ENCODE measurements at places on chromosomes 7 and 10.

- DNase-seq, result no peak
Observed at GRCh38 chr7:25189197-25189596, 39.1 kb downstream of the NPVF start.

DNA sequence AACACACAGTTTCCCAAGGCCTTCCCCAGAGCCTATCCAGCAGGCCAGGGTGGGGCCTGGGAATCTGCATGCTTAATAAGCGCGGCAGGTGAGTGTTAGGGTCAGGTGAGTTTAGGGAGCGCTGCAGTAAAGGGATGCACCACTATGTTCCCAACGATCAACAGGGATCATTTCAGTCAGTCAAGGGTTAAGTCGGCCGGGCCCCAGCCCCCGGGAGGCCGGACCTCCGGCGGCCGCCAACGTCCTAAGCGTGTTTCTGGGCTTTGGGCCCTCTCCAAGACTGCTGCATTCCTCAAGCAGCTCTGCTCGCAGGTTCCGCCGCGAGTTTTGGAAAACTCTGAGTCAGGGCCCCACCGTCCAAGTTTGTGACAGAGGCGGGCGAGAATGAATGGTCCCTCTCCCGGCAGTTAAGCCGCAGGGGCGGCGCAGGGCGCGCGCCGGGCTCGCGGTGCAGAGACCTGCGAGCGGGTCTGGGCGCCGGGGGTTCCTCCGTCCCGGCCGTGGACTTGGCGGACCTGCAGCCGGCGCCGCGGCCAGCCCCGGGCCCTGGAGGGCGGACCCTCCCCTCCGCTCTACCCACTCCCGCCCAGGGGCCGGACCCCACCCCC lies 81.6 kb downstream of the ARHGAP22 start:
- no peak for DNase-seq

DNA sequence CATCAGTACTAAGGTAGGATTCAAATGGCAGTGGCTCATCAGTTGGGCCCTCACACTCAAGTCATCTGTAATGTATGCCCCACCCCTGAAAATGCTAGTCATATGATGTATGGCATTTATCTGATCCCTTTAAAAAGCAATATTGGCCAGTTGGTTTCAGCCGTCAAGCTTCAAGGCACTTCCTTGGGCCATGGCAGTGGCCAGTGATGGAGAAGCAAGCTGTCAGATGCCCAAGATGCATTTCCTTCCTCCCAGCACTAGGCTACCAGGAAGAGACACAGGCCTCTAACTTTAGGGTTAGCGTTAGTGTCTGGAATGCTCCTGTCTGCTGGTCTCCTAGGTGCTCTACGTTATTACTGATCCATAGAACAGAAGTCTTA lies 64.1 kb downstream of the PIK3AP1 start:
- DNase-seq, result peak; percentile 34

DNA sequence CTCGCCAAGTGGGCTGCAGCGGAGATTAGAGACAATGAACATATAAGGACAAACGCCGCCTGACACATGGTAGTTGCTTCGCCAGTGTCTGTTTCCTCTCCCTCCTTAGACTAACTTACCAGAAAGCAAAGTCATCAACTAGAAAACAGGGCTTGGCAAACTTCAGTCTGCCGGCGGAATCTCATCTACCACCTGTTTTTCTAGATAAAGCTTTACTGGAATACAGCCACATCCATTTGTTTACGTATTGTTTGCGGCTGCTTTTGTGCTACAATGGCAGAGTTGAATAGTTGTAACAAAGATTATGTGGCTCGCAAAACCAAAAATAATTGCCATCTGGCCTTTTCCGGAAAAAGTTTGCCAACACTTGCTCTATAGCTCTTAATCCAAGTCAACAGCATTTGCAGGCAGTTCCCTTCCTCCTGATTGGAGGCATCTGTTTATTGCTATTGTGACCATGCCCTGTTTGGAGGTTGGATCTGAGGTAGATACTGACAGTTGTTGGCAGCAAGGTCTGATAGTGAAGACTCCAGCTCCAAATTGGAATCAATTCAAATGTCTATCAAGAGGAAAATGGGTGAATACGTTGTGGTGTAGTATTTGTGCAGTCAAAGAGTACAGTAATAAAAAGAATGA lies 260.6 kb downstream of the POU6F2 start:
- DNase-seq, result no peak

GRCh38 chr7:127770885-127771284 lies 118.9 kb downstream of the SND1 start:
- no peak for DNase-seq

- no peak for DNase-seq
Observed at GRCh38 chr10:43299579-43299978, 32.7 kb upstream of the RASGEF1A start.

- DNase-seq, result no peak
Observed at GRCh38 chr7:7522421-7522820, 13.3 kb downstream of the COL28A1 start.

- DNase-seq, result no peak
Observed at GRCh38 chr7:102072636-102073209, 213.9 kb upstream of the SH2B2 start.

- no peak for DNase-seq
Observed at GRCh38 chr10:61733358-61733940, 70.7 kb downstream of the CABCOCO1 start.

GRCh38 chr10:110486680-110487410 lies 10.9 kb upstream of the DUSP5 start:
- no peak for DNase-seq

DNA sequence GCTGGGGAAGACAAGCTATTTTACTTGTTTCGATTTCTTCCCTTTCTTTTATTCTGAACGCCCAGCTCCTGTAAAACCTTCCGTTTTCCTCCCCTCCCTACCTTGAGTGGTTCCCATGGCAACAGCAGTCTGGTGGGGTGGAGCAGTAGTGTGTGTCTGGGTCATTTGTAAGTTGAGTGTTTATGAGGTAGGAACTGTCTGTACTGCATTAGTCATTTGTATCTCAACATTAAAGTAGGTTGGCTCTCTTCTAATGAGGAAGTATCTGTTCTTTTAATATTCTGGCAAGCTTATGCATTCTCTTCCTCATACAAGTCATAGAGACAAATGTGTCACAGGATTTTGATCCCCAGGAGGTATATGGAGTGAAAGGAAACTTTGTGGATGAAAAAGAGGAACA lies 85.3 kb upstream of the CCDC6 start:
- DNase-seq, result peak; percentile 27

GRCh38 chr10:288316-289200 lies 153.3 kb downstream of the ZMYND11 start:
- DNase-seq, result no peak

GRCh38 chr10:3402187-3402751 lies 229.7 kb upstream of the PITRM1 start:
- DNase-seq, result no peak

GRCh38 chr7:9498303-9498702 lies 1064.9 kb downstream of the NXPH1 start:
- DNase-seq, result no peak

- no peak for DNase-seq
Observed at GRCh38 chr7:128443831-128444600, 11.7 kb upstream of the HILPDA start.

DNA sequence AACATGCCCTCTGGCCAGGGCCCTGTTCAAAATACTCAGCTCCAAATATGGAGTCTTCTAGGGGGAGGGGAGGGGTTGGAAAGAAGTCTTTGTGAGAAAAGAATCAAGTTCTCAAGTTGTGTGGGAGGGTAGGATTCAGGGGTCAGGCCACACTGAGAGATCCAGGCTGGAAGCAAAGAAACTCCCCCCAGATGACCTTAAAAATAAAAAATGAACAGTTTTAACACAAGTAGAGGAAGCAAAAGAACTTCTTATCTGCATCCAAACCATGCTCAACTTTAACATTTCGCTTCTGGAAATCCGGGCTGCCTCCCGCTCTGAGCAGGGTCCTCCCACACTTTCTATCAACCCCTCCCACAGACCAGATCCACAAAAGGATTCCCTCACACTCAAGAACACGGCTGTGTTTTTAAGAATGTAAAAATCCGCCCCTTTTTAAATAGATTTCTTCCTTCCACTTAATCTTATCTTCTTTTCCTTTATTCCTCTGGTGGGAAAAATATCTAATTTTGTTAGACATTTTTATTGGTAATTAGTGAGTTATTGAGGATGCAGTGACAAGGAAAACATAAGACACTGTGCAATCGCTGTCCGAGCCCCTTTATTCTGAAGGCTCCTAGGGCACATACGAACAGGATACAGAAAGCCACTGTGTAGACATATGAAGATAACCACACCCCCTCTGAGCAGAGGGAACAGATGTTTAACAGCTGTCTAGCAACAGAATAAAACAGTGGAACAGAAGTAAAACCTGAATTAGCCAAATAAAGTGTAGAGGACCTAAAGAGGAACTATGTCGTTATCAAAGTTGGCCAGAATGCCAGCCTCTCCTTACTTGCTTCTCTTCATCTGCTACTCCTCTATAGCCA lies 43.8 kb downstream of the CYTH3 start:
- DNase-seq, result peak; percentile 35

- no peak for DNase-seq
Observed at GRCh38 chr10:73841526-73842285, 30.3 kb upstream of the NDST2 start.

DNA sequence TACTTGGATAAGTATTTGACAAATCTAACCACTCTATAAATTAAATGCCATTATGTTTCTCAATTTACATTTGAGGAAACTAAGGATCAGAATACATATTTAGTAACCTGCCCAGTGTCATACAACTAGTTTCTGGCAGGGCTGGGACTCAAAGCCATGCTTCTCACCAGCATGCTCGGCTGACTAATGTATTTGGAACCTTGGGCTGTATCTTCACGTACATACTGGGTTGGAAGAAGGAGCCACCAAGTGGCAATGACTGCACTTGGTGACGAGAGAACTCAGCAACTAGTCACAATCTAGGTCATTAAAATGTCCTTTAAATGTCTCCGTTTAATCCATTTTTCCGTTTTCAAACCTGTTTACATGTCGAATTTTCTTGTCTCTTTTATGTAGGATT lies 42.9 kb downstream of the CHRM2 start:
- DNase-seq, result no peak

GRCh38 chr10:78559661-78560340 lies 509.0 kb upstream of the ZMIZ1 start:
- DNase-seq, result no peak

DNA sequence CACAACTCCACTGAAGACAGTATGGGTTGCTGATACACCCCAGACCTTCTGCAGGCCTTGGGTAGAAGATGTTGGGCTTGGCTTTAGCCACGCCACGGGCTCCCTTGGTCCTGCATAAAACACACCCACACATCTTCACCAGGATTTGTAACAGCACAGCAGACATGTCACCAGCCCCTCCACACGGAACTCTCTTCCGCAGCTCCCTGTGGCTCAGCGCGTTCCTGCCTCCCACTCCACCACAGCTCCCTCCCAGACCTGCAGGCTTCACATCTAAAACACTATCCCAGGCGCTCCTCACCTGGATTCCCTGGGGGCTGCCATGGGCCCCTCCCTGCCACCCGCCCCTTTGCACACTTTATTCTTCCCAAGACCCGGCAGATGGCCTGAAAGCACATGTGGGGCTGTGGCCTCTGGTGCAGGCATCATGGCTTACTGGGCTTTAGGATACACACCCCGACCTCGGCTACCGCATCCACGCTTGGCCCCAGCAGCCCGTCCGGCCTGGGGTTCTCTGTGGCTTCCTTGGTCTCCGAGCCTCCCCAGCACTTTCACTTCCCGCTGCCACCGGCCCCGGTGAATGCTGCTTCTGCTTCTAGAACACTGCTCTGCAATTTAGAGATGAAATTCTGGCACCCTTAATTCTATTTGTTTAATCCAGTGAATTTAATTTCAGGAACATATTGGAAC lies 432.9 kb downstream of the DNAJB6 start:
- DNase-seq, result no peak

- DNase-seq, result no peak
Observed at GRCh38 chr10:1162481-1163203, 106.5 kb downstream of the WDR37 start.
